Stimulated activated CD8-positive, alpha-beta memory T cell treated with anti-CD3 and anti-CD28 coated beads, Interleukin-2, amount 100 ng/mL, for 48 hours (primary cell): ENCODE measurements at places on chromosomes 1 and 21.

DNA sequence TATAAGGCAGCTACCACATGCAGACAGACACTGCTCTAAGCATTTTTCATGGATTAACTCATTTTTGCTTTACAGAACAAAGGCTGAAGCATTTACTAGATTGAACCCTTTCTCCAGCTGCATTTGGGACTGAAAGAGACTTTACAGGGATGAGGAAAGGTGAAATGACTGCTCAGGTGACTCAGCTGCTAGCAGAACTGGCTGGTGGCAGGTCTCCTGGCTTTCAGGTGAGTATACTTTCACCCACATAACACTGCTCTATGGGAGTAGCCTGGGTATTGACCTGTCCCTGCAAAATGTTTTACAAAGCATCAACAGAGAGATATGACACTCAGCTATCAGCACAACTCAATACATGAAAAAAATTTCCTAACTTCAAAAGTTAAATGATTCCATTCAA is 2.6 kb upstream of the CCDC185 start:
- DNase-seq: no peak

DNA sequence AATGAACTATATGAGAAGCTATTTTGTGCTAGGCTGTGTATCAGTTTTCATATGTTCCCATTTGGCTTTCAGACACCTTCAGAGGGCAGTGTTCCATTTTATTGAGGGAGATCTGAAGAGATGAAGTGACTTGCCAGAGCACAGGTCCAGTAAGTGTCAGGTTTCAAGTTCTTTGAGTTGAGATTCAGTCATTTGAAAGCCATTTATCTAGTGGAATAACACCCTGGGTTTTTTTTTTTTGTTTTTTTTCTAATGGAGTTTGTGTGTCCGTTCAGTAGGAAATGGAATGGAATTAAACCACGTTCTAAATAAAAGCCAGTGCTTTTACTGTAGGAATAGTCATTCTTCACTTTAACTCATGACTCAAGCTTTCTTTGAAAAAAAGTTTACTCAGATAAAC is 652.9 kb upstream of the USP24 start:
- DNase-seq: no peak

DNA sequence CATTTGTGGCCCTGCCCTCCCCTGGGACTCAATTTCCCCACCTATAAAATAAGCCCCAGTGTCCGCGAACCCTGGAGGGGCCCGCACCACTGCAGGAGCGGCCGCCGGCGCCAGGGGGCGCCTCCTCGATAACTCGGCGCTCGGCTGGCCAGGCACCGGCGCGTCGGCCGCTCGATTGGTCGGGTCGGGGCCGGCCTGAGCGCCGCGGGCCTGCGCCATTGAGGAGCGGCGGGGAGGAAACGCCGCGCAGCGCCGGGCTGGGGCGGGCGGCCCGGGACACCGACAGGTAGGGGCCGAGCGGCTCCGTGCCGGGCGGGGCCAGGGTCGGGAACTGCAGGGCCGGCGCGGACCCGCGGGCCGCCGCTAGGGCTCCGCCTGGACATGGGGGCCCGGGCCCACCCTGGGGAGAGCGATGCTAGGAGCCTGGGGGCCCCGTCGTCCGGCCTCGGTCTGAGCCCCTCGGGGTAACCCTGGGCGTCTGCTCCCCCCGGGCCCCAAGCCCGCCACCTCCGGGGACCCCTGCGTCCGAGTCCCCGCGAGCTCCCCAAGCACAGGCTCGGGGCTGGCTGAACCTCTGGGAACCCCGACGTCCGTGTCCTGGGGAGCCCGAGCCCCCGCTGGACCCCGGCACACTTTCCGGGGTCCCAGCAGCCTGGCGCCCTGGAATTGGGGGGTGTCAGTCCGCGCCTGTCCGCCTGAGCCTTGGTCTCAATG is at the start of gene VPS13D:
Gene VPS13D (plus strand): TSS at position 196 of the 714 bp plus-strand sequence. CDS start 4,237 bp downstream, outside the sequence.
- peak; percentile 78 for DNase-seq

DNA sequence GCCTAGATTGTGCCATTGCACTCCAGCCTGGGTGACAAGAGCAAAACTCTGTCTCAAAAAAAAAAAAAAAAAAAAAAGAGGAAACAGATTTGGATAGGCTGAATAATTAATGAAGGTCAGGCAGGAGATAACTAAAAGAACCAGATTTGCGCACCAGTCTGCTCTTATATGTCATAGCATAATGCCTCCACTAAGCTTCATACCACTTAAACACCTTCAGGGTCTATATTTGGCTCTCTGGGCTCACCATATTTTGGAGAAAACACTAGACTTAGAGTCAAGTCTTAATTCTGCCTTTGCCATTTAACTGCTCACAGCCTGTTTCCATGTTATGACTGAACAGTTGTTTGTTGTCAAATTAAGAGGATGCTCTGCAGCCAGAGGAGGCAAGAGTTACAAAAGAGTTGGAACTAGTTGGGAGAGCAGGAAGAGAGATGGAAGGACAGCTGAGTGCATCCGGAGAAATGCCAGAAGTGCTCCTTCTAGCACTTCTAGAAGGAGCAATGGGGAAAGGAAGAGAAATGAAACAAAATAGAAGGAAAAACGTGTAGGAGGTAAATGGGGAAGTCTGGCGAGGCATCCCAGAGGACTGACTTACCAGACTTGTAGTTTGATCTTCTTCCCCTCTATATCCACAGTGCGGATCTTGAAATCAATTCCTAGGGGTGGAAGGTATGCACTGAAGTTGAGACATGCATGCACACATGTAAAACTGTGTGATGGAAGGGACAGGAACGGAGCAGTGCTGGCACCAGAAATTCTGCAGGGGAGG is 1.8 kb downstream of the RAB13 start:
- DNase-seq: no peak

- DNase-seq: no peak
These were observed 207.4 kb upstream of the NRIP1 start for GRCh38 chr21:15272171-15272570.

- peak; percentile 55 for DNase-seq
These were observed 19.5 kb upstream of the NCMAP start for GRCh38 chr1:24536391-24536840.

- no peak for DNase-seq
These were observed 87.9 kb downstream of the SYT2 start for GRCh38 chr1:202622388-202622787.

DNA sequence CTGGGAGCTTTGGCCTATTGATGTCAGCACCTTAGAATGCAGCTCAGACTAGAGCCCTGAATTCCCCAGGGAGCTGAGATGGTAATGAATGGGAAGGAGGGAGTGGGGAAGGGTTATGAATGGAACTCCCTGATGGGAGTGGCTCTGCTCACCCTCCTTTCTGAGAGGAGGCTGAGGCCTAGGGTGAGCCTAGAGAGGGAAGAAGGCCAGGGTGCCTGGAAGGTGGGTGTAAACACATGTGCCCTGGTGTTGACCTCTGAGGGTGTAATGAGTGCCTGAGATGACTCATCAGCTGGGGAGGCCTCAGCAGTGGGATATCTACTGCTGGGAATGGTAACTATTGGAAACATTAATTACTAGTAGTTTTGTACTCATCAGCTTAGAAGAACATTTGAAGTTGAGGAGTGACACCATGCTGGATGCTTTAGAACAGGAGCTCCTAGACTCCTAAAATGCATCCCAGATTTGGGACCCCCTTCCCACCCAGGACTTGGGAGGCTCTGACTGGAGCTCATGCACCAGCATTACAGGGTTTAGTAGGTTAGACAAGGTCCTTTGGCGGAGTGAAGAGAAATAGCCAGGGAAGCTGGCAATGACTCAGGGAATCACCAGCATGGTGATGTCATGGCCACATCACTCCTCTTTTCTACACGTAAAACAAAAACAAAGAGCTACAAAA is 16.0 kb upstream of the PIGV start:
- no peak for DNase-seq

DNA sequence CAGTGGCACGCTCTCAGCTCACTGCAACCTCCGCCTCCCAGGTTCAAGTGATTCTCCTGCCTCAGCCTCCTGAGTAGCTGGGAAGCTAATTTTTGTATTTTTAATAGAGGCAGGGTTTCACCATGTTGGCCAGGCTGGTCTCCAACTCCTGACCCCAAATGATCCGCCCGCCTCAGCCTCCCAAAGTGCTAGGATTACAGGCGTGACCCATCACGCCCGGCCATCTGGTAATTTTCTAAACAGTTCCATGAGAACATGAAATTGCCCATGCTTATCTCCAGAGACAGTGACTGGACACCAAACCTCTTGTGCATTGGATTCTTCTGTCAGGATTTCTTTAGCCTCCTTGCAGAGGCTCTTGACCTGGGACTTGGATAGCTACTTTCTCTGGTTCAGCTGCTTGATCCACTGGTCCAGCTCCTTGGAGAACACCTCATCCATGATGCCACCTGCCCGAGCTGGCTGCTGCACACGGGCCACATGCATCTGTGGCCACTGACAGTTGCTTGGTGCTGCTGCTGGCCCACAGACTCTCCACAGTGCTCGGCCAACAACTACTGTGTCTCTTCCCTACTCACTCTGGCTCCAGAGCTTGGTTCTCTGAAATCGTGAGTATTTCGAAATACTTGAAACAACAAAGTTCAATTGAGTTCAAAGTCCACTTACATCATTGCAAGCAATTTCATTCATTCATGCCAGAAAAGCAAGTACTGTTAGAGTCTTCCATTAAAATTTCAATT is 40.0 kb upstream of the CTPS1 start:
- DNase-seq: no peak

GRCh38 chr1:24917327-24918074 is 12.6 kb downstream of the RUNX3 start:
- DNase-seq: no peak

DNA sequence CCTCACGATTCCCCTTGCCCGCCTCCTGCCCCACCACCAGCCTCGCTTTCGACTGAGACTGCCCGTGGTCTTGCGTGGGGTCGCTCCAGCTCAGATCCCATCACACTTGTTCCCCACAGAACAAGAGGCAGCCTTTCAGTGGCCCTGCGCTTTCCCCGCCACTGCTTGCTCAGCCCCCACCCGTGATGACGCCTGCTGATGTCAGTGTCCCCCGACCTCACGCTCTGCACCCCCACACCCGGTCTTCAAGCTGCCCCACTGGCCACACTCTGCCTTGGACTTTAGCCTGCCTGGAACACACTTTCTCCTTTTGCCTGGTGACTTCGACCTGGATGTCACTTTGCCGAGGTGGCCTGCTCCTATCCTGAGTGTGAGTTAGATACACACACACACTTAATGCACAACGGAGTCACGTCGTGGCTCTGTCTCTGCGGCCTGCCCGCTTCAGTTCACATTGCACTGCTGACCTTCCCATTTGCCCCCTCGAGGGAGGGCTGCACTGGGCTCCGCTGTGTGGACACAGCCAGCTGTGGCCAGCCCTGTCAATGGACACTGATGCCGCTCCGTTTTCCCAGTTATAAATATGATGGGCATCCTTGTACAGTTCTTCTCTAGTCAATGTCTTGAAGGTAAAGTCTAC is 13.0 kb downstream of the AGPAT3 start:
- no peak for DNase-seq

GRCh38 chr1:41740630-41741239 is 178.0 kb downstream of the HIVEP3 start:
- no peak for DNase-seq
